Neural crest cell (in vitro differentiated cells): ENCODE measurements at places on chromosomes 13 and 19. TPM values are rescaled to one million over a fixed set of nuclear protein-coding genes. Genes with fewer than 3 reads are reported as not detected.

Gene MISP
- 0.14 TPM in 1 of 2 replicates, not detected in the other for total RNA-seq

Gene HS6ST3
- 0.26 and 0.30 TPM in 2 replicates for total RNA-seq

Gene MAB21L1
- 0.14 and 0.21 TPM in 2 replicates for total RNA-seq

Gene KIR3DL1
- not detected in 2 replicates for total RNA-seq

Gene PRRG2
- 1.0 and 1.3 TPM in 2 replicates for total RNA-seq

Gene ZNF549
- 10.3 and 10.6 TPM in 2 replicates for total RNA-seq

Gene MEIOSIN
- total RNA-seq: not detected in 2 replicates

Gene STOML3
- not detected in 2 replicates for total RNA-seq

Gene FOSB
- total RNA-seq: 0.26 and 0.45 TPM in 2 replicates

Gene OR7C1
- total RNA-seq: not detected in 2 replicates

Gene FCGBP
- 1.0 and 1.6 TPM in 2 replicates for total RNA-seq

DNA sequence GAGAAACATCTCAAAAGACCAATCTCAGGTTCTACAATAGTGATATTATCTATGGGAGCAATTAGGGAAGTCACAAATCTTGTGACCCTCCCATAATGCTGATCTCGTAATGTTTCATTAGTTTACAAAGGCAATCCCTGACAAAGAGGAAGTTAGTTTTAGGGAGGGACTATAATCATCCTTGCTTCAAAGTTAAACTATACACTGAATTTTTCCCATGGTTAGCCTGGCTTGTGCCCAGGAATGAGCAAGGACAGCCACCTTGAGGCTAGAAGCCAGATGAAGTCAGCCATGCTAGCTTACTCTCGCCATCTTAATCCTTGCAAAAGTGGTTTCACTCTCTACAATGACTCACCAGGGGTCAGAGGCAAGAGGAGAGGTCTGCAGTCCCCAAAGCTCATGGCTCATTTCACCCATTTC, 5.4 kb downstream of the CEACAM3 start:
- no peak for DNase-seq

DNA sequence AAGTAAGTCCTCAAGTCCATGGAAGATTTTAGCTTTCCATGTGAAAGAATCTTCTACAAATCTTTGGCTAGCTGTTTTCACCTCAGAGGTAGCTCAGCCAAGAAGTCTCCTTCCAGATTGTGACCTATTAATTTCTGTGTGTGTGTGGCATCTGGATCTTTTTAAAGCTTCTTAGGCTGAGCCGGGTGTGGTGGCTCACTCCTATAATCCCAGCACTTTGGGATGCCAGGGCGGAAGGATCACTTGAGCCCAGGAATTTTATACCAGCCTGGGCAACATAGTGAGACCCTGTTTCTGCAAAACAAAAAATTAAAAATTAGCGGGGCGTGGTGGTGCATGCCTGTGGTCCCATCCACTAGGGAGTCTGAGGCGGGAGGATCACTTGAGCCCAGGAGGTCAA, 13.4 kb upstream of the SLC44A2 start:
- no peak for DNase-seq

DNA sequence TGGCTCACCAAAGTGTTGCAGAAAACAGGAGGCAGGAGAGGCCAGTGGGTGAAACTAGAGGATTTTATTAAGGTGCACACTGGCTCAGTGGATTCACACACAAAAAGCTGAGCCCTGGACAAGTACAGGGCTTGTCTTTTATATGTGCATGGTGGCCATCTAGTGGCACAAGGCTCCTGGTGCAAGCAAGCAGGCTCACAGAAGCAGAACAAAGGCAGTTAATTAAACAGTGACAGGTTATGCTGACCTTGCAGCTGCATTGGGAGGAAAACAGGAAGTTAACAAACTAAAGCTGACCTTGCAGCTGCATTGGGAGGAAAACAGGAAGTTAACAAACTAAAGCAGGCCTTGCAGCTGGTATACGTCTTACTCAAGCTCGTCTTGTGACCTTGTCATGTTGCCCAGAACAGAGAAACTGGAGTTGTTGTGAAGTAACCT, 65.3 kb upstream of the ZNF681 start:
- DNase-seq: no peak

DNA sequence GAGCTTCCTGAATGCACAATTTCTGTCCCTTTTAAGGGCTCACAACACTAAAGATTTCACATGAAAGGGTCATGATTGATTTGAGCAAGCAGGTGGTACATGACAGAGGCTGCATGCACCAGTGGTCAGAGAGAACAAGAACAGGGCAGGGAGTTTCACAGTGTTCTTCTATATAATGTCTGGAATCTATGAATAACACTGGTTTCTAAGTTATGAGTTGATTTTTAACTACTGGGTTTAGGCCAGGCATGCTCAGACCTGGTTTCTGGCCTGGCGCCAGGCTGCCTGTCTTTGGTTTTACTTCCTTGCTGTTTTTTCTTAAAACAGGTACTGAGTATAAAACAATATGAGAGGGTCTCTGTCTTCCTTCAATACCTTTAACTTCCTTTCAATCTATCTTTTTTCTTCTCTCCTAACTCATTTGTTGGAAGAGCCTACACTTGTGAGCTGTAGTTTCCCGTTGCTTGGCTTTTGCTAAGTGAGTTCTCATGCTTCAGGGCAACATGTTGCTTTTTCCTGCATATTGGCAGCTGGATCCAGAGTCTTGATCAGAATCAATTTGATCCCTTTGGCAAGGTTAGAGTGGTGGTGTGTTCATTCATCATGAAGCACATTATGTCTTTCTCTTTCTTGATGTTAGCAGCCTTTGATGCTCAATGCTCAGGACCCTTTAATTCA, 38.5 kb upstream of the FGF14 start:
- no peak for DNase-seq

DNA sequence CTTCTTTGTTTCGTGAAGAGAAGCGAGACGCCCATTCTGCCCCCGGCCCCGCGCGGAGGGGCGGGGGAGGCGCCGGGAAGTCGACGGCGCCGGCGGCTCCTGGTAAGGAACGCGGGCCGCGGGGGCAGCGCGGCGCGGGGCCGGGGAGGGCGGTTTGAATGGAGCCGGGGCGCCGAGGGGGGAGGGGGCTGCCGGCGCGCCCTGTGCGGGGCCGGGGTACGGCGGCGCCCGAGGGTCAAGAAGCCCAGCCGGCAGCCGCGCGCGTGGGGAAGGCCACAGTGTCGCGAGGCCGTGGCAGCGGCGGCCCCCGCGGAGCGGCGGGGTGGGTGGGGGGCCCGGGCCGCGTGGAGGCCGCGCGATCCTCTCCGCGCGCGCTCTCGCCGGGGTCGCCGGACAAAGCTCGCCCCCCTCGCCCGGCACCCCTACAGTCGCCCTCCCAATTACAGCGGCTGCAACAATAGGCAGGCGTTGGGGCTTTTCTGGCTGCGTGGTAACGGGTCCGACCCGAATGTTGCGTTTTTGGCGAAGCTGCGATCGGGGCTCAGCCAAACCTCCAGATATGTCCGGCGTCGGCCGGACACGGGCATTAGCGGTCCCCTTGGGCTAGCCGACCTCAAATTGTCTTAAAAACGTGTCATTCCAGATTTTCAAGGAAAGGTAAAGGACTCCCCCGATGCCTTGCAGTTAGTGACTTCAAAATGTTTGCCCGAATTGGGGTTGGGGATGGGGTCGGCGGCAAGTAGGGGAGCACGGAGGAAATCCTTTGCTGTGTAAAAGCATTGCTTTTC, 437 bp downstream of the SMARCA4 start:
- DNase-seq: peak; percentile 34

DNA sequence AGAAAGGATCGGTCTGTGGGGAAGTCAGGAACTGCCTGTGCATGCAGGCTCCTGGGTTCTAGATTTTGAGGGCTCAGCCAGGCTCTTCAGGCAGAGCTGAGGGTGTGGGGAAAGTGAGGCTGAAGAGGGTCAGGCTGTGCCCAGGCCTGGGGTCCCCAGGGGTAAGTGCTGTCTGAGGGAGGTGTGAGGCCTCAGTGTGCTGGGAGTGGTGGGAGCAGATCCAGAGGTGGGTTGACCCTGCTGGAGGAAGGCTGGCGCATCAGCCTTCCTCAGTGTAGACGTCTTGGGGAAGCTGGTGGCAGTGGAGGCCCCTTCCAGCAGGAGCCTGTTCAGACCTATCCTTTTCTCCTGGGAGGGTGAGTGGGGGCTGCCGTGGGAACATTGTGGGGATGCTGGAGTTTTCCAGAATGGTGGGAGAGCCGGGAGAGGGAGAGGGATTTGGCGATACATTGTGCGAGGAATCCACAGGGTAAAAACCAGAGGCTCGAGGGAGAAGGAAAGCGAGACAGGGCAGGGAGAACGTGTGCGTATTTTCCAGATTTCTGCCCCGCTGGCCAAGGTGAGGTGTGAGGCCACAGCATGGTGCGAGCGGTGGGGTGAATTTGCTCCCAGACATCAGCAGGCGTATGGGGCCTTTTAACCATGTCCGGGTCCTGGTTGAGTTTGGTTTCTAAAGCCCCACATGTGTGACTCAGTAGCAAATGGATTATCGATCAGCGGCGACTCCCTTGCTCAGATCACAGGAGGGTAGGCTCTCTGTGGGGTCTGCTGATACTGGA, 237.7 kb downstream of the TEX29 start:
- DNase-seq: no peak

DNA sequence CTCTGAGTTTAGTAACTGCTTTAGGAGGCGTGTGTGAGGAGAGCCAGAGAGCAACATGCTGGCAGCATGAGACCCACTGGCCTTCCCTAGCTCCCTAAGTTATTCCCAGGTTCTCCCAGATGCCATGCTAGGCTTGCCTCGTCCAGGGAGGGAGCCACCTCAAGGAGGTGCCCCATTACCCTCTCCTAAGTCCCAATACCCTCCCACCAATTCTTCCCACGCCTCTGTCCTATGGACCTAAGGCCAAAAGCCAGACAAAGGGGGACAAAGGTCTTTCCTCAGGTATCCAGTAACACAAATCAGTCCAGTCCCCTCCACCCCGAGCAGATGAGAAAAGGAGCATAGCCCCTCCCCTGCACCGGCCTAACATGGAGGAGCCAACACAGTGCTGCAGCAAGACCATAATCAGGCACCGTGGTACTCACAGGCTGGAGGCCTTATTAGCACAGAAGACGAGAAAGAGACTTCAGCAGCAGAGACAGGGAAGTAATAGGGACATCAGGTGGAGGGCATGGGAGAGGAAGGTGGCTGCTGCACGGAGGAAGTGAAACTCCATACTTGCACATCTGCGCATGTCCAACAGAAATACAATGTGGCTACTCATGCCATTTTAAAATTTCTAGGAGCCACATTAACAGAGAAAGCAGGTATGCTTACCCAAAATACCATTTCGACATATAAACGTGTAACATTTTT, 46.3 kb downstream of the BRD4 start:
- no peak for DNase-seq

GRCh38 chr19:35168196-35168595, 13.7 kb downstream of the FXYD5 start:
- no peak for DNase-seq

DNA sequence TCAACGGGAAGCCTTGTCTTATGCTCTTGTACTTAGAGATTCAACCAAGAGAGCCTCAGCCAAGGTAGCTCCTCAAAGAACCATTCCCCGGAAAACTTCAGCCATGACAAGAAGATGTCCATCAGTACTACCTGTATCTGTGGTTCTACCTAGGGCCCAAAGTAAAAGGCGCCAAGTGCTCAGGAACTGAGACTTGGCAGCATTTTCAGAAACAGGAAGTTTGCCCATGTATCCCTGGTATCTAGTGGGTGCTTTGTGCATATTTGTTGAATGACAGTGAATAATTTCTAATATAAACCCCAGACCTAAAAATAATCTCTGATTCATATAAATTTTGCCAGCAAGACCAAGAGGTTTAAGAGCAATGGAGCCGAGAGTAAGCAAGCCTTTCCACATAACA, 7.2 kb downstream of the FAM216B start:
- DNase-seq: no peak

GRCh38 chr13:21078501-21078900, 17.1 kb upstream of the LATS2 start:
- no peak for DNase-seq

GRCh38 chr19:19202707-19203011, 555 bp downstream of the NR2C2AP start:
- no peak for DNase-seq

DNA sequence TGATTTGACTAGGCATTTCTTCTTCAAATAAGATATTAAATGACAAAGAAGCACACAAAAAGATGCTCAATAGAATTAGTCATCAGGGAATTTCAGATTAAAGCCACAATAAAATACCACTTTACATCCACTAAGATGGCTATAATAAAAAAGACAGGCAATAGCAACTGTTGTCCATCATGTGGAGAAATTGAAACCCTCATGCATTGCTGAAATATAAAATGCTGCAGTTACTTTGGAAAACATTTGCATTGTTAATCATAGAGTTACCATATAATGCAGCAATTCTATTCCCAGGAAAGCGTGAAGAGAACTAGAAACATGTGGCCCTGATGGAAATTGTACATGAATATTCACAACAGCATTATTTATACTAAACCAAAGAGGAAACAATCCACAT, 605.5 kb upstream of the SLITRK1 start:
- DNase-seq: no peak

GRCh38 chr19:1076951-1077350, 10.0 kb downstream of the ARHGAP45 start:
- no peak for DNase-seq

DNA sequence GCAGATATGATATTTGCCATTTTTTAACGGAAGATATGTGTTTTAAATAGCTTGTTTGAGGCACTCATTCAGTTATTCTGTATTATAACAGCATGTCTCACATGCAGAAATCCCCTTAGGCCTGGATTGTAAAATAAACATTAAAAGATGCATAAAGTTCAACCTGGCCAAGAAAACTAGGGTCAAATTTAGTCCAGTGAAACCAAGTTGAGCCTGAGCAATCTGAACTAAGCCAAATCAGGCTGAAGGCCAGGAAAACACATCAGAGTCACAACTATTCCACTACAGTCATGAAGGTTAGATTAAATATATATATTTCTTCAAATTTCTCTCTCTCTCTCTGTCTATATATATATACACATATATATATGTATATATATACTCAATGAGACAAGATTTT, 504.8 kb downstream of the SLITRK1 start:
- no peak for DNase-seq

GRCh38 chr13:76724421-76724820, 161.8 kb downstream of the KCTD12 start:
- DNase-seq: no peak

GRCh38 chr19:17491287-17491686, 20.2 kb upstream of the PGLS start:
- DNase-seq: no peak

DNA sequence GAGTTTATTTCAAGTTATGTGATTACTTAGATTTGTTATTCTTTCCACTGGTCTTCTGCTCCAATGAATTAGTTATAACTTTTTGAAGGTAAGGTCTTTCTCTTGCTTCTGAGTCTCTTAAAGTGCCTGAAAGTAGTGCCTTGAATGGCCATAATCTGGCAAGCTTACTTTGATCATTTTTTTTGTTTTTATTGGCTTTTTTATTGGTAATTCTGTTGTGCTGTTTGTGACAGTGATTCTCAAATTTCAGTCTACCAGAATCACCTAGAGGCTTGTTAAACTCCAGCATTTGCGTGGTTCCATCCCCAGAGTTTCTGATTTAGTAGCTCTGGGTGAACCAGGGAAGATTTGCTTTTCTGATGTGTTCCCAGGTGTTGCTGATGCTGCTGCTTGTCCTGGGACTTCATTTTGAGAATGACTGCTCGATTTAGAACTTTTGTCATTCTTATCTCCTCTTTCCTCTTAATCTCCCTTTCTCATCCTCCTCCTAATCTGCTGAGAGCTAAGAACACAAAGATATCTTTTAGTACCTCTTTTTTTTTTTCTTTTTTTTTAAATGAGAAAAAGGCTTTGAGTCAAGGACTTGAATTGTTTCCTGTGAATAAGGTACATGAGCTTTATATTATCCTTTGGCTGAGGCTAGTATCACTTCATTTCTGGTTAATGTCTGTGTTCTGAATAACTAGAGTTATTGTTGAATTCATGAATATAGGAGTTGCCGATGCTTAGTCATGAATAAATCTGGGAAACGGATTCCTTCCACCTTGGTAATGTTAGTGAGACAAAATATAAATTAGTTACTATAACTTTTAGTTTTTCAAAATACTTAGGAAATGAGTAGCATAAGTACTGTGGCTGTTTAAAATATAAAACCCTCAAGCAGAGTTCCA, 91.4 kb downstream of the PAN3 start:
- DNase-seq: no peak
